Activated CD4-positive, alpha-beta memory T cell treated with anti-CD3 and anti-CD28 coated beads, Interleukin-2, amount 10 ng/mL, durations not matched to agents 7 days and 5 days (primary cell): ENCODE measurements at places on chromosomes 3 and 15. TPM values are rescaled to one million over a fixed set of nuclear protein-coding genes. Genes with fewer than 3 reads are reported as not detected.

GPR87 gene
- total RNA-seq, result 0.33 TPM

DNA sequence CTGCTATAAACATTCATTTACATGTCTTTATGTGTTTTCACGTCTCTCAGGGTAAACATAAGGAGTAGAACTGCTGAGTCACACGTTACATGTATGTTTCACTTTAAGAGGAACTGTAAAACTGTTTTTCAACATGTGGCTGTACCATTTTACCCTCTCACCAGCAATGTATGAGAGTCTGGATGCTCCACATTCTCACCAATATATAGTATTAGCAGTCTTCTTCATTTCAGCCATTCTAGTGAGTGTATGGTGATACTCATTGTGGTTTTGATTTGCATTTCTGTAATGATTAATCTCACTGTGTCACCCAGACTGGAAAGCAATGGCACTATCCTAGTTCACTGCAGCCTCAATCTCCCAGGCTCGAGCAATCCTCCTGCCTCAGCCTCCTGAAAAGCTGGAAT, 37.1 kb downstream of the PHC3 start:
- H3K4me1 ChIP-seq, result peaks cover 10% of the 10 kb centered on the region
- no peak overlapping the region for H3K27ac ChIP-seq

DNA sequence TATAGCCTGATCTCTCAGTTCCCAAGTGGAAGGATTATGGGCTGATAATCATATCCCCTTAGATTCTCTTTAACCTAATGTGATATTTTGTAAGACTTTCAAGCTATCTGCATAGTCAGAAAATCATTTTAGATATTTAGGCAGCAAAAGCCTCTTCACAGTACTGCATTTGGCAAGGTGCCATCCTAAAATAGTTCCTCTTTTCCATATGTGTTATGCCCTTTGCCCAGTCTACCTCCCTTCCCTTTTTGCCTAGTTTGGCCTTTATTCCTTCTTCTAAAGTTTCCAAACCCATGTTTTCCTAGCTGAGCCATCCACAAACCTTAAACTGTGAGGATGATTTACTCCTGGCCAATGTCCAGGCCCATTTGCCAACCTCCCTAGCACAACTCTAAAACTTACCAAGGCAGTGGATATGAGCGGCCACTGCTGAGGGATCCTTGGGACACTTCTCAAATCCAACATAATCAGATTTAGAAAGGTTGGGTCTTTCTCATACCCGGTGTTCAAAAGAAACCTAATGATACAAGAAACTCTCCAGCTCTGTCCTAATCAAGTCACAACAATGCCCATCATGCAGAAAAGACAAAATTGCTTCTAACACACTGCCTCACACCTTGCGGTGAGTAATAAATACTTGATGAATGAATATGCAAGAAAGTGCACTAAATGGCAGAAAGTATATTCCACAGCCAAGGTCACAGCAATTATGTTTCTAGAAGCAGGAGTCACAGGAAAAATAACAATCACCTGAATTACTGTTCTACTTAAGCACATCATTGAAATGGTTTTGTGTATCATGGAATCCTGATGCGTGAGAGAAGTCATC, 493.9 kb downstream of the NLGN1 start:
- H3K4me3 ChIP-seq, result no peak overlapping the region
- no peak for DNase-seq
- H3K4me1 ChIP-seq, result no peaks in the 10 kb centered on the region
- no peaks in the 10 kb centered on the region for H3K27me3 ChIP-seq
- no peaks in the 10 kb centered on the region for H3K36me3 ChIP-seq

DNA sequence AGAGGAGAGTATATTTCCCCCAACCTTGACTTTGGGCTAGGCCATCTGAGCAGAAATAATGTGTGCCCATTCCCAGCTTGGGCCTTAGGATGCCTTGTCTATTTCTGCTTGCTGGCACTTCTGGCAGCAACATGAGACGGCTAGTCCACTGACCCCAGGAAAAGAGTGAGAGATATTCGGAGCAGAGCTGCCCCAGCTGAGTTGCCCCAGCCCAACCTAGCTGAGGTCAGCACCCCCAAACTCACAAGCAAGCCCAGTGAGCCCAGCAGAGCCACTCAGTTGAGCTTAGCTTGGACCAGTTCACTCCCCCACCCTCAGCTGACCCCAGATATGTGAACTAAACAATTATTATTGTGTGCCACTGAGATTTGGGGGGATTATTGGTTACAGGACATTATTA, 20.2 kb downstream of the ITGA11 start:
- no peaks in the 10 kb centered on the region for H3K36me3 ChIP-seq
- peaks cover 5% of the 10 kb centered on the region for H3K27me3 ChIP-seq
- H3K4me1 ChIP-seq, result peaks cover 2% of the 10 kb centered on the region
- H3K27ac ChIP-seq, result no peak overlapping the region
- no peak overlapping the region for H3K4me3 ChIP-seq
- DNase-seq, result no peak

DNA sequence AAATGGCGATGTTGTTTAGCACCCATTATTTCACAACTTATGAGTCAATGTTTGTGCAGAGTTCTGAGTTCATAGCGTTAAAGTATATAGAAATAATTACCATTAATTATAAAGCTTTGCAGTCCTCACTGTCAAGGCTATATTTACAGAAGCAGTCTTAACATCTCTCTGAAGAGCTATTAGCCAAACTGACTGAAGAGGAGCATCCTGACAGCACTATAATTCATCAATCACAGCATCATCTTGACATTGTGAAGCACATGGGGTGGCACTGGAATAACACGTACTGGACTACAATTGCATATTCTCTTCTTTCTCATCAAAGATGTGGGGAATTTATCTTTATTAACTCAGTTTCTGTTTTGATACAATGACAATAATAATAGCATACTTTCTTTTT, 260.6 kb upstream of the MME start:
- no peaks in the 10 kb centered on the region for H3K27me3 ChIP-seq
- H3K4me3 ChIP-seq, result no peak overlapping the region
- H3K27ac ChIP-seq, result no peak overlapping the region
- H3K4me1 ChIP-seq, result no peaks in the 10 kb centered on the region
- no peak for DNase-seq
- H3K36me3 ChIP-seq, result no peaks in the 10 kb centered on the region

CSNK1G1 gene
- total RNA-seq, result 27.9 TPM

ANKUB1 gene
- not detected for total RNA-seq

DNA sequence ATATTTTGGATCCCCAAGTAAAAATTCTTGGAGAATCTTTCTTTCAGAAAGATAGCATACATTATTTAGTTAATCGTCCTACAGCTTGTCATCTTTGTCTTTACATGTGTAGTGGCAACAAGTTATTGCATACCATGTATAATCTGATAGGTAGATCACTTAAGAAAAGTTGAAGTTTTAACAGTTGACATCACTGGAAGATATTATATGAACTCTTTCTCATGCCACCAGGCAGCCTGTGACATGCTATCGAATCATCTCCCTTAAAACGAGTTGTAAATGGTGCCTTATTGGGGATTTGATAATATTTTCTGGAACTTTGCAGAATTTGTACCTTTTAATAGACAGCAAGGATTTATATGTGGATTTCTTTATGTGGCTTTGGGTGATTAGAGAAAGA, 8.7 kb downstream of the U2SURP start:
- no peaks in the 10 kb centered on the region for H3K27me3 ChIP-seq
- H3K4me3 ChIP-seq, result no peak overlapping the region
- H3K27ac ChIP-seq, result no peak overlapping the region
- DNase-seq, result no peak

DNA sequence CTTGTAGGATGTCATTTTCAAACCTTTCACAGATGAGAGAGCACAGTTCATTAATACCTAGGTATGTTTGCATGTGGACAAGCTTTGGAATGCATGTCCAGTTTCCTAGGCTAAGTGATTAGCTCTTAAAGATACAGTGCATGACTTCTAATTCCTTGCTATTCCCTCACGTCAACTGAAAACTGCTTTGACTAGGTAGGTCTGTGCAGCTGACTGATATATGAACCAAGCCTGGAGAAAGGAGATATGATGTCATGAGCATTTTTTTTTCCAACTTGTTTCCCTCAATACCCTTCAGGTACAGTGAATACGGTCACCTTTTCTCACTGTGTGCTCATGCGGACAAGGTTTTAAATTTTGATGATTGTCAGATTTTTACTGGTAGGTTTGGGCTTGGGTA, 41.6 kb upstream of the TASOR start:
- no peak for DNase-seq
- H3K27me3 ChIP-seq, result no peaks in the 10 kb centered on the region
- peak overlapping the region; percentile 21 for H3K4me3 ChIP-seq
- peaks cover 78% of the 10 kb centered on the region for H3K36me3 ChIP-seq
- peak overlapping the region; percentile 83 for H3K27ac ChIP-seq

GRCh38 chr3:31147550-31147949, 253.1 kb upstream of the GADL1 start:
- H3K27ac ChIP-seq, result no peak overlapping the region
- H3K27me3 ChIP-seq, result no peaks in the 10 kb centered on the region

PTPRG gene
- total RNA-seq, result 0.15 TPM

- H3K36me3 ChIP-seq, result peaks cover 78% of the 10 kb centered on the region
- H3K27me3 ChIP-seq, result no peaks in the 10 kb centered on the region
- DNase-seq, result no peak
Observed at GRCh38 chr3:48930590-48930989, 11.9 kb downstream of the ARIH2 start.

- peak; percentile 22 for DNase-seq
- no peak overlapping the region for H3K27ac ChIP-seq
- H3K27me3 ChIP-seq, result no peaks in the 10 kb centered on the region
- peaks cover 12% of the 10 kb centered on the region for H3K4me1 ChIP-seq
- H3K4me3 ChIP-seq, result no peak overlapping the region
Observed at GRCh38 chr3:15405448-15406050, 21.8 kb downstream of the METTL6 start.

GRCh38 chr3:150495149-150495548, 51.1 kb downstream of the SERP1 start:
- no peak for DNase-seq
- no peaks in the 10 kb centered on the region for H3K36me3 ChIP-seq
- H3K27ac ChIP-seq, result no peak overlapping the region
- no peaks in the 10 kb centered on the region for H3K27me3 ChIP-seq
- no peak overlapping the region for H3K4me3 ChIP-seq

GRCh38 chr15:27466758-27467157, 495.8 kb downstream of the GABRG3 start:
- no peaks in the 10 kb centered on the region for H3K27me3 ChIP-seq
- H3K27ac ChIP-seq, result no peak overlapping the region
- DNase-seq, result no peak
- no peaks in the 10 kb centered on the region for H3K36me3 ChIP-seq
- H3K4me3 ChIP-seq, result no peak overlapping the region

MOBP gene
- total RNA-seq, result not detected

- no peaks in the 10 kb centered on the region for H3K27me3 ChIP-seq
- peaks cover 31% of the 10 kb centered on the region for H3K4me1 ChIP-seq
- H3K4me3 ChIP-seq, result peak overlapping the region; percentile 87
- no peaks in the 10 kb centered on the region for H3K36me3 ChIP-seq
Observed at GRCh38 chr3:47475029-47475569, 642 bp downstream of the SCAP start.

NTRK3 gene
- not detected for total RNA-seq

DNA sequence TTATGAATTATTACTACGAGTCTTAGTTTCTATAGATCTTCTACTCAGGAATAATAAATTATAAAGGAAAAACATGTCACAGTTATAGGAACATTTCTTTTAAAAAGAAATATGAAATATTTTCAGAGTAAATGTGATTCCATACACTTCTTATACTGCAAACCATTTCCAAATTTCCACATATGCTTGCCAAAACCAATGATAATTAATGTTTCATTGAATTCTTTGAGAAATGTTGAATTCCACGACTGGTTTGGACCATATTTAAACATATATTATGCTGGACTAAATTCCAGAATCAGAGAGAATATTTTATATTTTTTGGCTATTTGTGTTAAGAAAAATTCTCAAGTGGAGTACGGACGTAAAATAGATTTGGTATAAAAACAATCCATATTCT, 144.6 kb downstream of the EPHA3 start:
- H3K4me3 ChIP-seq, result no peak overlapping the region
- DNase-seq, result no peak
- H3K27me3 ChIP-seq, result no peaks in the 10 kb centered on the region
- H3K4me1 ChIP-seq, result no peaks in the 10 kb centered on the region

DNA sequence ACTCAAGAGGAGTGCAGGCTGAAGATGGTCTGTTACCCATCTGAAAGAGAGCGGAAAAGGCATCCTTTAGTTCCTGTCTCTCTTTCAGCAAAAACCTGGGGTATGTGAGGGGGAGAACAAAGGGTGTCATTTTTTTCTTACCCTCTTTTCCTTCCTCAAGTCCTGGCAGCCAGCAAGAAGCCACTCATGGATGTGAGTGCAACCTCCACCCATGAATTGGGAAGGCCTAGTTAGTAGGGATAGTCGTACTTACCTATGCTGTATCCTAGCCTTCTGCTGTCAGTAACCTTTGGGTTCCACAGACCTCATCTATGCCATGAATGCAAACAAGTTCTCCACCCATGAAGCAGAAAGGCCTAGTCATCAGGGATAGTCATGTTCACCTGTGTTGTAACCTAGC, 472.8 kb downstream of the ZIC1 start:
- no peaks in the 10 kb centered on the region for H3K27me3 ChIP-seq
- no peak for DNase-seq
- no peaks in the 10 kb centered on the region for H3K4me1 ChIP-seq
- no peaks in the 10 kb centered on the region for H3K36me3 ChIP-seq
- no peak overlapping the region for H3K4me3 ChIP-seq

DNA sequence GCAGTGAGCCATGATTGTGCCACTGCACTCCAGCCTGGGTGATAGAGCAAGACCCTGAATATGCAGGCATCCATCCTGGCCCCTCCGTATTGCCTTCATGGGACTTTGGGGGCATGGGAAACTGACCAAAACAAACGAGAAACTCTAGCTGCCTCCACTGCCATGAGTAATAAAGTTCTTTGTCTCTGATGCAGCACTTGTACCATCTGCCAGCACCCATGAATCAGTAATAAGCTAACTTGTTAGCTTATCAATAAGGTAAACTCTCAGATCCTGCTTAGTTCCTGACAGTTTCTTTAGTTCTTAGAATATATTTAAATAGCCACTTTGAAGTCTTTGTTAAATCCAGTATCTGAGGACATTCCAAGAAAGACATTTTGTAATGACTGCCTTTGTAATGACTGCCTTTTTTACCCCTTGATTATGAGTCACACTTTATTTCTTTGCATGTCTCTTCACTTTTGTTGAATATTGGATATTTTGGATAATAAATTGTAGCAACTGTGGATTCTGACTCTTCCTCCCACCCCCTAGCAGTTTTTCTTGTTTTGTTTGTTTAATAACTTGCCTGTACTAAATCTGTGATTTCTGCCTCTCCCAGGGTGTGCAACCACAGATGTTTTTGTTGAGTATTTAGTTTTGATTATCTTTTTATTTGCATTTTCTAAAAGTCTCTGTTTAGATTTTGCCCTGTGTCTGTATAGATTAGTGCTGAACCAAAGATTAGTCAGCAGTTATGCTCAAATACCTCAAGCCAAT, 136.9 kb downstream of the HCN4 start:
- no peak for DNase-seq
- no peak overlapping the region for H3K27ac ChIP-seq
- peaks cover 20% of the 10 kb centered on the region for H3K4me1 ChIP-seq
- no peak overlapping the region for H3K4me3 ChIP-seq
- peaks cover 5% of the 10 kb centered on the region for H3K36me3 ChIP-seq

GRCh38 chr3:13215940-13216546, 142.8 kb upstream of the IQSEC1 start:
- no peak overlapping the region for H3K4me3 ChIP-seq
- H3K27ac ChIP-seq, result no peak overlapping the region
- no peak for DNase-seq
- H3K27me3 ChIP-seq, result peaks cover 8% of the 10 kb centered on the region
- H3K4me1 ChIP-seq, result no peaks in the 10 kb centered on the region

GRCh38 chr3:39075910-39076309, 24.1 kb downstream of the WDR48 start:
- no peak overlapping the region for H3K4me3 ChIP-seq
- peaks cover 75% of the 10 kb centered on the region for H3K36me3 ChIP-seq
- no peak for DNase-seq
- no peaks in the 10 kb centered on the region for H3K27me3 ChIP-seq
- H3K4me1 ChIP-seq, result peaks cover 43% of the 10 kb centered on the region
